ENCODE measurements at places on chromosomes 16 and 17.
A peak's percentile ranks its signal among the peaks of the same experiment; 100 is the strongest.

- no peak for DNase-seq
These were observed 42.2 kb downstream of the WDR45B start for GRCh38 chr17:82605939-82606600.

DNA sequence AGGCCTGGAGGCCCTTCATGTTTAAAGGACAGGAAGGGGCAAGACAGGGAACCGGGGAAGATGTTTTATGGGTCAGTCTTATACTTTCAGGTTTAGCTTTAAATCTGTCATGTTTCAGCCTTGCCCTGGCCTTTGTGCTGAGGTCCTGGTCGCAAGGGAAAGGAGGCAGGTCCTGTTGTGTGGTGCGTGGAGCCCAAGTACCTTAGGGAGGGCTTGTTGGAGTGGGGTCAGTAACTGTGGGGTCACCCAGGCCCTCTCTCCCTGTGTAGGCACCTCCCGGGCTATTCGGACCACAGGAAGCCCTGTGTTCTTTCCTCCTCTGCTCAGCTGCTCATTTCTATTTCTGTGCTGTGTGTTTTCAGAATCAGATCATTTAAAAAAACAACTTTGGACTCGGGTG is 42.7 kb downstream of the MPRIP start:
- no peak for DNase-seq

- no peak for DNase-seq
These were observed 288.7 kb downstream of the SEC14L1 start for GRCh38 chr17:77429369-77429968.

- no peak for DNase-seq
These were observed 62.3 kb upstream of the CDH5 start for GRCh38 chr16:66304151-66304550.

- peak; percentile 42 for DNase-seq
These were observed 63.3 kb upstream of the MTMR4 start for GRCh38 chr17:58577696-58578095.

DNA sequence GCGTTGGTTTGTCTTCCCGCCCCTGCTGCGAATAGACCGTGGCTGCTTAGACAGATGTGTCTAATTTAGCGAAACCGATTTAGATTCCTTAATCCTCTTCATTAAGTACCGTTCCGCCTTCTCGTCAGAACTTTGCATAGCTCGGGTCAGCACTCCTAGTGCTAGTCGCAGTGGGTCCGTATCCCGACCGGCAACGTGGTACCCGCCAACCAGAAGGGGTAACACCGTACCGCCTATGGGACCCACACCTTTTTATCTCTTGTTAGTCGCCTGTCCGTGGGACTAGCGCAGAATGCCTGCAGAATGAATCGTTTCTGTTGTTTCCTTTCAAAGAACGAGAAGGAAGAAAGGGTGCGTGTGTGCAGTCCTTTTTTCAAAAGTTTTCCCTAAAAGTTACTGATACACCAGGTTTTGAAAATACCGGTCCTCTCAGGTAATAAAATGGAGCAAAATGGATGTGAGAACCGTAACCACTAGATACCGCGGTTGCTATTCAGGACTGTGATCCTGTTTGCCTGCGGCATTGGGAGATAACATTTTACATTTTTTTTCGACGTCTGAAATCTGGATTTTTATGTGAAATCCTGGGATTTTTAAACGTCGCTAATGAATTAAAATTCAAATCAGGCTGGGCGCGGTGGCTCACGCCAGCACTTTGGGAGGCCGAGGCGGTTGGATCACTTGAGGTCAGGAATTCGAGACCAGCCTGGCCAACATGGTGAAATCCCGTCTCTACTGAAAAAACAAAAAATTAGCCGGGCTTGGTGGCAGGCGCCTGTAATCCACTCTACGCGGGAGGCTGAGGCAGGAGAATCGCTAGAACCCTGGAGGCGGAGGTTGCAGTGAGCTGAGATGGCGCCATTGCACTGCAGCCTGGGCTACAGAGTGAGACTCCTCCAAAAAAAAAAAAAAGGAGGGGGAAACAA is 998 bp upstream of the SRSF1 start:
- no peak for DNase-seq

GRCh38 chr16:83878838-83879237 is 20.1 kb upstream of the MLYCD start:
- peak; percentile 53 for DNase-seq

DNA sequence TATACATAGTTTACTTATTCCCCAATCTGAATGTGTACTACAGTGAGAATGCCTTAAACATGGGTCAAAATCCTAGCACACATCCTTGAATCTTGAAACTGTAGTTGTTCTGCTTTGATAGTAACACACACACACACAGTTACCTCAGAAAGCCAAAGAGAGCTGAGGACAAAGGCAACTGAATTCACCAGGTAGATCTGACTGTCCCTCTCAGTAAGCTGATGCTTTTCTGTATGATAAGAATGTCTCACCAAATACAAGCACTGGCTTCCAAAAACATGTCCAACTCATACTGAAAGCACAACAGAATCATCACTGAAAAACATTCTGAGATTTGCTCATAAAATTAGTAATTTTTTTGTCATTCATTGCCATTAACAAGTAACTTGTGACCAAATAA is 104.3 kb upstream of the DYNLRB2 start:
- DNase-seq, result no peak

DNA sequence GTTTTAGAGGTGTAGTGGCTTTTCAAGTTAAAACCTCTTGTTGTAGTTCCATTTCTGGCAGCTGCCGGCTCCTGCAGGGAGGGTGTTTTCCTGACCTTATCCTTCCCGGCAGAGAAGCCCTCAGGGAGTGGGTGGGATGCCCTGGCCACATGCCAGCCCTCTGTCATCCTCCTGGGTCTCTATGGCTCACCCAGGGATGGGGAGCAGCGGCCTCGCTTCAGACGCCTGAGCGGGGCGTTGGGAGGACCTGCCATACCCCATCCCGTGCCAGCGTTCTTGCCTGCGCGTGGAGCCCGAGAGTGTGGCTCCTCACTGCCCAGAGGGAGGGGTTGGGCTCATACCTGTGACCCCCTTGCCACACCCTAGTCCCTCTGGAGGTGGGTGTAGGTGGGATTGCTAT is 11.9 kb downstream of the KCNJ12 start:
- no peak for DNase-seq

DNA sequence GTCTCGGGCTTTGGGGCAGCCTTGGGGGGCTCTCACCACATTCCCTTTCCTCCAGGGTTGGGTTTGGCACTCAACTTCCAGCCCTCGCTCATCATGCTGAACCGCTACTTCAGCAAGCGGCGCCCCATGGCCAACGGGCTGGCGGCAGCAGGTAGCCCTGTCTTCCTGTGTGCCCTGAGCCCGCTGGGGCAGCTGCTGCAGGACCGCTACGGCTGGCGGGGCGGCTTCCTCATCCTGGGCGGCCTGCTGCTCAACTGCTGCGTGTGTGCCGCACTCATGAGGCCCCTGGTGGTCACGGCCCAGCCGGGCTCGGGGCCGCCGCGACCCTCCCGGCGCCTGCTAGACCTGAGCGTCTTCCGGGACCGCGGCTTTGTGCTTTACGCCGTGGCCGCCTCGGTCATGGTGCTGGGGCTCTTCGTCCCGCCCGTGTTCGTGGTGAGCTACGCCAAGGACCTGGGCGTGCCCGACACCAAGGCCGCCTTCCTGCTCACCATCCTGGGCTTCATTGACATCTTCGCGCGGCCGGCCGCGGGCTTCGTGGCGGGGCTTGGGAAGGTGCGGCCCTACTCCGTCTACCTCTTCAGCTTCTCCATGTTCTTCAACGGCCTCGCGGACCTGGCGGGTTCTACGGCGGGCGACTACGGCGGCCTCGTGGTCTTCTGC is 8.4 kb downstream of the SLC16A3 start:
- no peak for DNase-seq

- DNase-seq, result no peak
These were observed 236.4 kb downstream of the BCAS3 start for GRCh38 chr17:60914078-60914477.

DNA sequence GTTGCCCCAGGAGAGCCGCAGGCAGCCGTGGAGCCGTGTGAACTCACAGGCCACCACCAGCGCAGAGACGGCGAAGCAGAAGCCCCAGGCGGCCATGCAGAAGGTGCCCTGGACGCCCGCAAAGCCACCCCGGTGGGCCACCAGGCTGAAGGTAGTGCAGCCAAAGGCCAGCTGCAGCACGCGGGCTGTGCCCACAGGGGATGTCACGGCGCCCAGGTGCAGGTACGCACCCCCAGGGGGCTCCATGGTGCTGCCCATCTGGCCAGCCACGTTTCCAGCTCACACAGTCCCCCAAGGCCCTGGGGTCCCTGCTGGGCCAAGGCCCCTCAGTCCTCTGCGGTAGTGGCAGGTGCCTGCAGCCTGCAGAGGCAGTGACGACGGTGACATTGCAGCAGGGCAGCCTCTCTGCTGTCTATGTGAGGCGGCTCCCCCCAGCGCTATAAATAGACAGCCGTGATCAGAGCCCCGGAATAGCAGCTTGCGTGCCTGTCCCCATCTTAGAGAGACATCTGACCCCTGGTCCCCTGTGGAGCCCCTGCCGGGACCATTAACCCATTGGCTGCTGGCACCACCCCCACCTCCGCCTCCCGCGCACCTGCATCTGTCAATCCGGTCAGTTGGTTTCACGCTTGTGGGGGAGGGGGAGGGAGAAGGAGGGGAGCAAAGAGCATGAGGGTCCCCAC is 4.5 kb upstream of the PYCR1 start:
- no peak for DNase-seq

DNA sequence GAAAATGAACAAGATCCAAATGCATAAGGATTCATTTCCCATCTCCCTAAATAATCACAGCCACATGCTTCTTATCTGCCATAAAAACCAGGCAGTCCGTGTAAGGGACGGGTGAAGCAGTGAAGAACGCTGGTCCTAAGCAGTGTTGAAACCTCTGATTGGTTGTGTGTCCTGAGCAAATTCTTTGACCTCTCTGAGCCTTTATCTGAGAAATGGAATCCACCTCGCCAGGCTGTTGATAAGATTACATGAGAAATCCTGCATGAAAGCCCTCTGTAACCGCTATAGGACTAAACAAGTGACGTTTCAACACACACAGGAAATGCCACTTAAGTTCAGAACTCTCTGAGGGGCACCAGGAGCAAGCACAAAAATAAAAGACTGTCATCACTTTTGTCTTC is 26.8 kb downstream of the GAS7 start:
- DNase-seq, result no peak

DNA sequence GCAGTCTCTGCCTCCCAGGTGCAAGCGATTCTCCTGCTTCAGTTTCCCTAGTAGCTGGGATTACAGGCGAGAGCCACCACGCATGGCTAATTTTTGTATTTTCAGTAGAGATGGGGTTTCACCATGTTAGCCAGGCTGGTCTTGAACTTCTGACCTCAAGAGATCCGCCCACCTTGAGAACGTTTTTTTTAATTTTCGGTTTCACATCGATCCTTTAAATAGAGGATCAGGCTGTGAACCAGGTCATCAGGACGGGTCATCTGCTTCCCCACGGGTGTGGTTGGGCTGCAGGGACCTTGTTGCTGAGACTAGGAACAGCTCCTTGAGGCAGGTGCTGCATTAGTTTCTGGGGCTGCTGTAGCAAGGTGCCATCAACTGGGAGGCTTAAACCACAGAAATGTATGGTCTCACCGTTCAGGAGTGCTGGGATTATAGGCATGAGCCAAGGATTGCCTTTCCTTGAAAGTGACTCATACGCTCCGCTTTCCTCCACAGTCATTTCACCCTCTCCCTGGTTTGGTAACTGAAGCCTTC is 7.9 kb upstream of the NAGPA start:
- no peak for DNase-seq

- peak; percentile 66 for DNase-seq
These were observed 56.2 kb downstream of the PRMT7 start for GRCh38 chr16:68367030-68367429.

DNA sequence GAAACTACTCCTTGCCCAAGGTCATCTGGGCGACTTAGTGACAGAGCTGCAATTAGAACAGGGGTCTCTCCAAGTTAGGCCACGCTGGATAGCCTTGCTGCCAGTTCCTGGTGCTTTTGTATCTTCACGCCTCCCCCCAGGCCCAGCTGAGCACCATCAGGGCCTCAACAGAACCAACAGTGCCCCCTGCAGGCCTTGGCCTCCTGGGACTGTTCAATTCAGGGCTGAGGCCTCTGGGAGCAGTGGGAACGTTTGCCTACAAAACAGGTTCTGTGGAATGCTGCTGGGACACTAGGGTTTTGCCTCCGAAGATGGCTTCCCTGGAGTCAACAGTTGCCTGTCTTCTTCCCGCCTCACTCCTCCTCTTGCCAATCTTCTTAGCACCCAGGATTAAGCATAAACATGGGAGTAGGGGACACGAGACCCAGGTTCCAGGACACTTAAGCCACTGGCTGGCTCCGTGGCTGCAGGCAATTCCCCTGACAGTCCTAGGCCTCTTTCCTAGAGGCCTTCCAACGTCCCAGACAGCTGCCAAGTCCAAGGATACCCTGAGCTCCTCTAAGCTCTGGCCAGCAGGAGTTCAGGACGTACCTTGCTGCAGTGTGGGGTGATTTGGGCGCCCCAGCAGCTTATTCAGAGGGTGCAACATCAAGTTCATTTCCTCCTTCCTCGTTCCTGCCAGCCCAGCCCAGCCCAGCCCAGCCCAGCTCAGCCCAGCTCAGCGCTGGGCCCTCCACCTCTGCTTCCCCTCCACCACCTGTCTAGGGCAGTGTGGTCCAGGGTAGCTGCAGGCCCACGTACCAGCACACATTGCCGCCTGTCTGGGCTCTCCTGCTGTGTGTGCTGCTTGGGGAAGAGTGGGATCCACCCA is 246.6 kb upstream of the RPL38 start:
- DNase-seq, result peak; percentile 71

- no peak for DNase-seq
These were observed 29.9 kb downstream of the TRAF4 start for GRCh38 chr17:28773736-28774135.

DNA sequence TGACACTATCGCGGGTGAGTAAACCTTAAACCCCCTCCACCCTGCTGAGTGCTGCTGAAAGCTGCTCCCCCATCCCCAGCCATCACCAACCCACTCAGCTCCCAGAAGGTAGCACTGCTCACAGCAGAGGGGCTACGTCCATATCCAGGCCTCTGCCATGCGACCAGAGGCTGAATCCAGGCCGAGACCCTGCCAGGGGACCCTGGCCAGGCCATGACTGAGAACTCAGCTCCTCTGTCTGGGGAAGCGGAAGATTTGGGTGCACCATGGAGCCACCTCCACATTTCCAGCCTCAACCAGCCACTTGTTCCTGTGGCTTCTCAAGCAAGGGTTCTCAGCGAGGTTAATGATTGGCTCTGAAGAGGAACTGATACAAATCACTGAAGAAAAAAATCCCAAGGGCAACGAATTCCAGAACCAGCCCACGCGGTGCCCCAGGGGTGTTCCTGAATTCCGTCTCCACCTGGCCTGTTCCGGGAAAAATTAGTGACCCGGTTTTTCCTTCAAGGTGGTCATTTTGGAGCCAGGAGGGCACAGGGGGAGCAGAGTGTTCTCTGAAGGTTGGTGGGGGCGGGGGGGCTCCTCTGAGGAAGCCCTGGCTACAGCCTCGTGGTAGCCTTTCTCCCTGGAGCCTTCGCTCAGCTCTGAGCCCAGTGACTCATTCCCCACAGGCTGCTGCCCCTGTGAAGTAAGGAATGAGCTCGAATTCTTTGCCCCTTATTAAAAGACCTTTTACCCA is 9.3 kb upstream of the SLC16A5 start:
- peak; percentile 70 for DNase-seq

GRCh38 chr17:55588446-55589242 is 77.4 kb upstream of the SMIM36 start:
- no peak for DNase-seq

All from Caco-2 (cell line).